ENCODE measurements at places on chromosomes 5 and 9.

DNA sequence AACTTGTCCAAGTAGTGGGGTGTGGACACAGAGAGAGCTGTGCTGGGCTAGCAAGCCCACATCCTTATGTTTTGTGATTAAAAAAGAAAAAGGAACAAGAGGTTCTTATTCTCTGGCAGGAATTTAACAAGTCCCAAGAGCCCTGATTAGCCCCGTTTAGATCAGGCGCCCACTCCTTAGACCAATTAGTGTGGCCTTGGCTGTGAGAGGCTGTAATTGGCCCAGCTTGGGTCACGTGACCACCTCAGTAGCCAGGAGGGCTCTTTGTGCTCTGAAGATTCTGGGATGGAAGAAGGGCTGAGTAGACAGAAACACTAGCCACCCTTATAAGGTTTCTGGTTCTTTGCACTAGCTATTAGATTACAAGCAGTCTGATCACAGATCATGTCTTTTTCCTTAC lies 31.1 kb downstream of the GCNT4 start:
- no peak for DNase-seq

DNA sequence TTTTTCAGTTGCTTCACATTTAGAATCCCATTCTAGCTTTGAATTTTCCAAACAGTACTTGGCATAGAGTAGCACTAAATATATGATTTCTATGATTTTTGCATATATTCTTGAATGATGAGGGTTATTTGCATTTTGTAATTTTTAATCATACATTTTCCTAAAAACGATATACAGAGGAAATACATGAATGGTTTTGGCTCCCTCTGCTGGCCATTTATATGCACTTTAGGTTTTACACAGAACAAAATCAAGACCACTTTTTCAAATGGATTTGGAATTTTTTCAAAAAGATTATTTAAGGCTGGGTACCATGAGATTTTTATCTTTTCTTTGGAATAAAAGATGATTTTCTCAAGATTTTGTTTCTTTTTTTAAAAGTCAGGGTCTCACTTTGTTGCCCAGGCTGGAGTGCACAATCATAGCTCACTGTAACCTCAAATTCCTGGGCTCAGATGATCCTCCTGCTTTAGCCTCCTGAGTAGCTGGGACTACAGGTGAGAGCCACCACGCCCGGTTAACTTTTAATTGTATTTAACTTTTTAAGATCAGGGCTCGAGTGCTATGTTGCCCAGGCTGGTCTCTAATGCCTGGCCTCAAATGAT lies 16.7 kb upstream of the COMMD10 start:
- no peak for DNase-seq

DNA sequence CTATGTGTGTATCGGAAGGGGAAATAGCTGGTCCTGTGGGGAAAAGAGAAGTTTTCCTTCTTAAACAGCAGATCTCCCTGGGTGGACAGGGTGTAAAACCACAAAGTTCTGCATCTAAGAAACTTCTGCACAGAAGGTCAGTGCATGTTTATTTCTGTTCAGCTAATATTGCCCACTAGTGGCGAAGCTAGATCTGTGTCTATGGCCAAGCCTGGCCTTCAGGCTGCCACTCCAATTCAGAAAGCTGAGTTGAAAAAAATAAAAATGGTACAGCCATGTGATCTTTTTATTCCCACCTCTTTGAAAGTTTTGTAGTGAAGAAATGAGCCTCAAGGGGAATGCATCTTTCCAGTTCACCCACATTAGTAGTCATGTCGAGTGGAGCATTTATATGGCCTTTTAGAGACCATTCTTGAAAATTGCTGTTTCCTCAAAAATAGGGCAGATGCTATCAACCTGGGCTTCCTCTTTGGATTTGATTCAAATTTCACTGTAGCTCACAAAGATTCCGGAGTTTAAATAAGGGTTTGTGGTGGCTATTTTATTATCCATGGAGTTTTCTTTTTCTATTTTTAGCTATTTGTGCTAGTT lies 488.0 kb downstream of the PRELID2 start:
- no peak for DNase-seq

GRCh38 chr9:77587851-77588250 lies 60.3 kb downstream of the GNA14 start:
- no peak for DNase-seq

- no peak for DNase-seq
These were observed 199.3 kb upstream of the CDH6 start for GRCh38 chr5:30994176-30994575.

DNA sequence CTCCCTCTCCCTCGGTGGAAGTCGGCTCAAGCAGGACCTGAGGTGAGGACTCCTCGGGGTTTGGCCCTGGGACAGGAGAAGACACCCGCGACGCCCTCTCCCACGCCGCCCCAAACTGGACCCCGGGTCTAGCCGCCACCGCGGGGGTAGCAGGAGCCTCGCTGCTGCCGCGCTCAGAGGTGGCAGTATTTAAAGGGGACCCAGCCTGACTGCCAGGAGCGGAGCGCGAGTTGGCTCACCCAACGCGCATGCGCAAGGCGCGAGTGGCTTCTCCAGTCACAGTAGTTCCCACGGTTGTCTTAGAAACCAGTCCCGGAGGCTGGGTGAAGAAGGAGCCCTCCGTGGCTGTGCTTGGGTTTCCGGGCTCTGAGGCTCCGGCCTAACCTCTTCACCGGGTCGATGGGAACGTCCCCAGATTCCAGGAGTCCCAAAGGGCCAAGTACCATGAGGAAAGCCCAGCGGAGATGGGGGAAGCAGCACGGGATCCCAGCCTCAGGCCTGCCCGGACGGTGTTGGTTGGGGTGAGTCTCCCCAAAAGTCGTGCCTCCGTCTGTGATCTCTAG lies 477.8 kb downstream of the SPATA31A7 start:
- no peak for DNase-seq

DNA sequence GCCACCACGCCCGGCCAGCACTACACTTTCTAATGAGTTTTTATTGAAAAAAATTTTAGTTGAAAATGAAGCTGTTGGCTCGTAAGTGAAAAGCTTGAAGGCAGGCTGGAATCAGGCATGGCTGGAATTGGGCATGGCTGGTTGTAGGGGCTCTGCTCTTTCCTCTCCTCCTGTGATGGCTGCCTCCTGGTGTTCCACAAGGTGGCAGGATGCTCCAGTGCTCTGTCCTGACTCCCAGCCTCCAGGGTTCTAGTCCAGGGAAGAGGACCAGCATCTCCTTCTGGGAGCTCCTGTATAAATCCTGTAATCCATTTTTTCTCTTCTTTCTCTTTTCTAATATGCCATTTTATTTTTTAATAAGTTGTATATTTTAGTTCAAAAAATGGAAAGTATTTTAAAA lies 57.2 kb upstream of the DHFR start:
- DNase-seq = no peak

- peak; percentile 20 for DNase-seq
These were observed 24.7 kb upstream of the CETN3 start for GRCh38 chr5:90434116-90434714.

- no peak for DNase-seq
These were observed 1247.5 kb upstream of the C9orf72 start for GRCh38 chr9:28820741-28821140.

- no peak for DNase-seq
These were observed 12.2 kb downstream of the LCN12 start for GRCh38 chr9:136964171-136964689.

GRCh38 chr5:59485107-59485506 lies 408.4 kb downstream of the PDE4D start:
- DNase-seq = no peak

DNA sequence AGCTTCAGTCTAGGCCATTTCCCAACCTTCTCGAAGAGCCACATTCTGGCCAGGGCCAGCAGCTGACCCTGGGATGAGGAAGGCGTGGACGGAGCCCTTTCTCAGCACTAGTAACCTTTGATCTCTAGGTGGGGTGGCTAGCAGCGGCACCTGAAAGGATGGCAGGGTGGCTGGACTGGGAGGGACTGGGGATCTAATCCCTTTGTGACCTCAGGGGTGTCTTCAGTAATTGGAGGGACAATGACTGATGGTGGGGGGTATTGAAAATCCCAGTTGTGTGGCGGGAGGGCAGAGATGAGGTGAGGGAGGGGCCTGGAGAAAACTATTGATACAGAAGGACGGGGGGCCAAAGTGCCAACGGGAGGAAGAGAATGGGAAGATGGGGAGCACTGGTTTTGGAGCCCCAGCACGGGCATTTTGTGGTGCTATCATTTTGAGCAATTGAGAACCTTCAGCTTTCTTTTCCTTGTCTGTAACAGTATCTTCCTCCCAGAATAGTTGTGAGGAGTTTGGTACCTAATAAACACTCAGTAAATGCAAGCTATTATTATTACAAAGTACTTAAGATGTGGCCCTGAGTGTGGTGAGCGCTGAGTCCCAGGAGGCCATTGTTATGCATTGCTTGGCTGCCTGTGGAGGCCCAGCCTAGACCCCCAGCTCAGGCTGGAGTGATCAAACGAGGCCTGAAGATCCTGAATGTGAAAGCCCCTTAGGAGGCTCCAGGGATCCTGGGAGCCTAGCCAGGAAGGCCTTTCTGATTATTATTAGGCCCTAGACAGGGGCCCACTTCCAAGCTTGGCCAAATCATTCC lies 37.3 kb upstream of the UBE2D2 start:
- no peak for DNase-seq

DNA sequence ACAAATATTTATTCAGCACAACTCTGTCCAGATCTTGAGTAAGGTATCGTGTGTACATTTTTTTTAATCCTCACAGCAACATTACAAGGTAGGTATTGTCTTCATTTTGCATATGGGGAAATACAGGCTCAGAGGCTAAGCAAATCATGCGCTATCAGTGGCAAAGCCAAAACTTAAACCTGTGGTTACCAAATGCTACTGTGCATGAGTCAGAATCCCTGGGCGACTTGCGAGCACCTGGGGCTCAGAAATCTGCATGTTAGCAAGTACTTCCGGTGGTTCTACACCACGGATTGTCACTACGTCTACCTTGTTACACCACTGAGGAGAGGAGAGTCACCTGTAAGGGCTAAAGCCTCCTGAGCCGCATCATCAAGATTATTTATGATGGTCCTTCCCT lies 21.3 kb downstream of the C5orf58 start:
- peak; percentile 44 for DNase-seq

- DNase-seq = no peak
These were observed 92.5 kb downstream of the PPIC start for GRCh38 chr5:122944051-122944450.

DNA sequence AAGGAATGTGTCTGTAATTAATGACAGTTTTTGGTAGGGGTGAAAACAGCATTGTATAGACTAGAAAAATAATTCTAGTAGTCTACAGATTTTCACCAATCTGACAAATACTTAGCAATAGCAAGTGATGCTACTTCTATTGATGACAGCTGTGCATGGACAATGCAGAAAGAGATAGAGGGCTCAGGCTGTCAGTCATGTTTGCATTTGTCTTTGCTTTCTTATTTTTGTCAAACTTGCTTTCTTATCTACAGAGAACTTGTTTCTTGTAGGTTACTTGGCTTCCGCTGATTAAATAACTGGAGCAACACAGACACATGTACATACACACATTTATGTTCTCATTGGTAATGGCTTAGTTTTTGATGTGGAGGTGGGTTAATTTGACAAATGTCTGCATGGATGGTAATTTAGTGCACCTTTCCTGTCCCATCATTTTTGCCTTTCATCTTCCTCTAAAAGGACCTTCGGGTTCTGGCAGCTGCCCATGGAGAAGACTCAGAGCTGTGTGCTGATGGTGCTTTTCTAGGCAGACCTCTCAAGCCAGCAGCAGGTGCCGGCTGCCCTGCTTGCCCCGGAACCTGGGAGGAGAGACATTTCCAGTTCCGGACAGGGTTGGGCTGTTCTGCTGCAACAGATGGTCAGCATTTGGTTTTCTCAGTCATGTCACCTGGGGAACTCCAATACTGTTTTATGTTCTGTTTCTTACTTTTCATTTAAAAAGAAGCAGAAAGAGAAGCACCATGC lies 28.8 kb downstream of the CAMK4 start:
- no peak for DNase-seq

DNA sequence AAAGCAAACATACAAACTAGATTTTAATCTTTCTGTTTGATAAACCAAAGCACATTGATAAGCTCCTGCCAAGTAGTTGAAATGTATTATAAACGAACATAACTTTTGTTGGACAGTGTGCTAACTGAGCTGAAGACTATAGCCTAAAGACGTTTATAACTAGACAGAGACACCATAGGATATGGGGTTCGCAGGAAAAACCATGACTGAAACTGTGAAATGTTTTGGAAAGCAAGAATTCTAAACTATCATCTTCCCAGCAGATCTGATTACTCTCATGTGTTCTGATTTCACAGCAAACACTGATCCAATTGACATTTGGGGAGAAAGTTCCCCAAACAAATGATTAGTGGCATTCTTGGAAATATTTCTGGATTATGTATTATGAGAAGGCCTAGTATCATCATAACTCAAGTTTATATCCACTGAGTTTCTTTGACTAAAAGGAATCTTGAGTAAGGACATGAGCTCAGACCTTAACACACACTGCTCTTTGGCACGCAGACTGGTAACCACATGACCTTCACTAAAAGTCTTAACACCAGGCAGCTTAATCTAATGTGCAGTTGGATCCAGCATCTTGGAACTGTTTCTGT lies 375.2 kb downstream of the ZNF608 start:
- no peak for DNase-seq

- no peak for DNase-seq
These were observed 652 bp upstream of the TMEM161B start for GRCh38 chr5:88269222-88269771.

GRCh38 chr5:128749136-128749898 lies 211.3 kb upstream of the FBN2 start:
- DNase-seq = no peak

GRCh38 chr9:82543726-82544125 lies 519.2 kb downstream of the RASEF start:
- DNase-seq = no peak

DNA sequence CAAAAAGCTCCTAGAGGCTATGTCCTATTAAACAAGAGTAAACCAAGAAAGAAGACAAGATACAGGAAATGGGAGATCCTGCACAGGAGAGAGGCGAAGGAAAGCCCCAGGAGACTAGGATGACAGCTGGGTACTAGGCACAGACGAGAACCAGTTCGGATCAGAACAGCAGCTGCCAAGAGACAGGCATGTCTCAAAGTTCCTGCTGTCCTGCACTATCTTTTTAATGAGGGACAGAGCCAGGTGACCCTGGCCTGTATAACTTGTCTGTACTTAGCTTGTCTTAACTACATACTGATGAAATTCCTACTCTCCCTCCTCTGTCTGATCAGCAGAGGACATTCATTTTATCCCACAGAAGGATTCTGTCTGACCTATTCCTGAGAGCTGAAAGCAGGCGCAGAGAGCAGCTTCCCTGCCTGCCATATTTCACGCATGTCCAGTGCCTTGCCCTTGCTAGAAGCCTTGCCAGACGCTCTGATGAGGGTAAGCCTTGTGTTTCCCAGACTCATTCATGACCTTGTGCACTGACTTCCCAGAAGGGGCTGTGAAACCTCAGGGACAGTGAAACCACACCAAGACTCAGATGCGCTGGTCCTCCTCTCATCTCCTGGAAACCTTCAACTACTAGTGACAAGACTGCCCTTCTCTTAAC lies 24.7 kb downstream of the TSC1 start:
- DNase-seq = no peak
